ENCODE measurements at places on chromosomes 5 and 9.

DNA sequence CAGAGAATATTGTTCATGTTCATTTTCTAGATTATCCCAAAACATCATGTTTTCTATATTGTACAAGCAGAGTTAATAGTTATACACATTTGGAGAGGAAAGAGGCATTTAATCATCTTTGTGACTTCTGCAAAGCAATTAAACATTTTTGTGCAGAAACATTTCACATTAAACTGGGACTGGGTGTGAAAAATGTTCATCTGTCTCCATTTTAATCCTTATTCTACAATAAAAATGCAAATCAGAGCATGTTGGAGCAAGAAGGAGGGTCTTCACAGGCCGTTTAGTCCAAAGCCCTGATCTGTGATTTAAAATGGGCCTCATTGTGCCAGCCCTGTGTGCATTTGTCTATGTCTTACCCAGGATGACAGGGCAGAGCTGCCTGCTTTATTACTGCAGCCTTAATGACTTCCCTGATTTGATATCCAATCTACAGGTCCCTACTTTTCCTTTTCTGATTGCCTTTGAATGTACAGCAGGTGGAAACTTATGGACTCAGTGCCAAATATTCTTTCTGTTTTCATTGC, 183.5 kb downstream of the CAVIN4 start:
- no peak for DNase-seq

- no peak for DNase-seq
These were observed 112.1 kb downstream of the KIF4B start for GRCh38 chr5:155125551-155126095.

DNA sequence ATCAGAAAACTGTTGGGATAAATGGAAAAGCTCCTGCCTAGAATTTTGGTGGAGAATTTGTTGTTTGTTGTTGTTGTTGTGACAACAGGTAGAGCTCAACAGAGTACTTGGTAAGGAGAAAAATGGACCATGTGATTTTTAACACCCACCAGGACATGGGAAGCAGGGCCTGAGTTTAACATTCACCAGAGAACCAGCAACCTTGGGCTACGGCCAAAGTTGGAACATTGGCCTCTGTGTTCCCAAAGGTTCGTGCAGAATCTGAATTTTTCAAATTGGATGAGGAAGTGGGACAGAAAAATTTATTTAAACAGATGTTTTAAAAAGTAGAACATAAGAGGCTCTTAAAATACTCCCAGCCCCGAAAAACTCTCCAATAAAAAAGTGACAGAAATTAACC, 127.0 kb downstream of the GNA14 start:
- peak; percentile 77 for DNase-seq

GRCh38 chr5:42745856-42746255, 10.8 kb upstream of the CCDC152 start:
- DNase-seq = no peak

GRCh38 chr9:137679695-137680305, 61.0 kb downstream of the EHMT1 start:
- no peak for DNase-seq

DNA sequence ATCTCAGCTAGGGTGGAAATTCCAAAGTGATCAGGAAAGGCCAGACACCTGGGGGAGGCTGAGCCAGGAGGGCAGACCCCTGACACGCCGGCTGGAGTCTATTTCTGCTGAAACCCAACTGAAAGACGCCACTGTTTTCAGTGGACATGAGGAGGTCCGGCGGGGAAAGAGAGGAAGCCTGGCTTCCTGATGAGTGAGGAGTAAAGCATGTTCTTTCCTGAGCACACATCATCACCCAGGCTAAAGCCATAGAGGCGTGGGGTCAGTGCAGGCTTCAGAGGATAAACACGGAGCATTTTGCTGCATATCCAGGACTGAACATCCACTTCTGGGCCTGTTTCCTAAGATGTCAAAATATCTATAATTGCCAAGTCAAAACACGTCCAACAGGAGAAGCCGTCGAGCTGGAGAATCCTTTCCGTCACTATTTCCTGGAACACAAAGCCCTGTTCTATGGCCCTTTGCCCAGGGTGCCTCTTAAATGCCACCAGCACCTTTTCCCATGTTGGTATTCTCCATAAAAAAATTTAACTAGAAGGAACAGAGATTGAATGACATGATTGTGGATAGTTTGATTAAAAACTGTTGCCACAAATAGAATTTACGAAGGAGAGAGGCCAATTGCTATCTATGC, 597.9 kb upstream of the ADAMTS16 start:
- DNase-seq = no peak

- no peak for DNase-seq
These were observed 15.1 kb downstream of the TIMD4 start for GRCh38 chr5:156947925-156948324.

- DNase-seq = no peak
These were observed 29.7 kb upstream of the CATSPER3 start for GRCh38 chr5:134938030-134938429.

DNA sequence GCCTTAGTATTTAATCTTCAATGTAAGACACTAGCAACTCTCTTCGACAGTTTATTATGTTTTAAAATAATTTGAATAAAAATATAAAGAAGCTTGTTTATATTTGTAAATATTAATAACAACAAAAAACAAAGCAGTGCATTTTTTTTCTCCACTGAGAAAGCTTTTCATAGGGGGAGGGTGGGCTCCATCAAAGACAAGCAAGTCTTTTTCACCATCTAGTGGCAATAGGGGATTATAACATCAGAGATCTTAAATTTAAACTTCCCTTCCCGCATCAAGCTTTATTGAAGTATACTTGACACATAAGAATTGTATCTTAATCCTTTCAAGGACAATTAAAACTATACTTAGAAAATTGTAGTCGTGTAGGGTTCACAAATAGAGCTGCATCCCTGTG, 9.3 kb upstream of the OR13F1 start:
- no peak for DNase-seq

DNA sequence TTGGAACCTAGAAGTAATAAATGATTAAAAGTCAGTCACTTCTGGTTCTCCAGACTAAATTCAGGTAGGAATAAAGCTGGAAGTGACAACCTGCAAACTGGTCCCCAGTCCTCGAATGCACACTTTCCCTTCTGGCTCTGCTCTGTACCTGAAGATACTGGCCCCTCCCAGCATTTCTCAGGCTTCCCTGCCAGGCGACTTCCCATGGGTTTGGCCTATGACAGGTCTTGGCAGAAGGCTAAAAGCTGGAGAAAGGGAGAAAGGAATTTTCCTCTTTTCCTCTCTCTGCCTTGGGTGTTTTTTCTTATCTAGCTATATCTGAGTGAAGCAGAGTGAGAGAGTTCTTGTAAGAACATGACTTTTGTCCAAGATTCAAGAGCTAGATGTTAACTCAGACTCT, 1005.7 kb downstream of the DTWD2 start:
- no peak for DNase-seq

DNA sequence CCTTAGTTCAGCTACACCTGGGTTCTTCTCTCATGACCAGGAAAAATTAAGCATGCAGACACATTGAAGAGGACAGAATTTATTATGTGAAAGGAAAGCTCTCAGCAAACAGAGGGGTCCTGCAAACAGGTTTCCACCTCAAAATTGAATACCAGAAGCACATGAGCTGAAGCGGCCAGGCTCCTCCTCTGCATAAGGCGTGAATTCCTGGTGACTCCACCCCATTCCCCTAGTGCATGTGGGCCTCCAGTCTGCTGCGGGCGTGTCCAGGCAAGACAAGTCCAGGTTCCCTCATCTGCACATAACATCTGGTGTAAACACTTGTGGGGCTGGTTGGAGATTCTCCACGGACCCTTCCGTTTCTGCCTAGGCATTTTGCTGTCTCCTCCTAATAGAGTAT, 1156.4 kb downstream of the FOXD4L5 start:
- DNase-seq = no peak

DNA sequence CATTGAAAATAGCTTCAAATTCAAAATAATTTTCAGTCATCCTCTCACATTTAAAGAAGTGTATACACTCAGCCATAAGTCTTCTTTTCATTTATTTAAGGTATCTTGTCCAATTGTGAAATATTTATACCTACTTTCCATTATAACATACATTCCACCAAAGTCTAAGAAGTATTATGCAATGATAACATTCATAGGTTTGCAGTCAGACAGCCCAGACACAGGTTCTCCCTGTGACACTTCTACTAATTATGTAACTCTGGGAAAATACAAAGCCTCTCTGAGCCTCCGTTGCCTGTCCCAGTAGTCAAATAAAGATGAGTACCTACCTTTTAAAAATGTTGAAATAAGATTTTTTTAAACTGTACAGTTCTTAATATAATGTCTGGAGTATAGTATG, 320.9 kb upstream of the RPS23 start:
- DNase-seq = no peak

- no peak for DNase-seq
These were observed 151.6 kb upstream of the MEF2C start for GRCh38 chr5:89034588-89034987.

DNA sequence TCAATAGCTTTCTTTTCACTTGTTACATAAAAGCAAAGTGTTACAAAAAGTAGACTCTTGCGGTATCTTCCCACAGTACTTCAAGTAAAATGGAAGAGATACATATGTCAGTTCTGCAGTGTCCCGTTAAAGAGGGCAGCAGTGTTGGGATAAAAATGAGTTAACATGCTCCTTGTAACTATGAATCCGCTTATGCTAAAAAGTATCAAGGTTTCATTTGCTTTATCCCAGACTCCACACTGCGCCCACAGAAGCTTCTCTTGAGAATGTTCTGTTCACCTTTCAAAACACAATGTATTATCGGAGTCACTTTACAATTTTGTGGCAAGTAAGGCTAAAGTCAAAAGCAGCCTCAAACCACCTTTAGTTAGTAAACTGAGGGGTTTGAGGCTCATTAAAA, 790 bp downstream of the PTAR1 start:
- no peak for DNase-seq

GRCh38 chr9:89706731-89707191, 101.9 kb downstream of the GADD45G start:
- no peak for DNase-seq

DNA sequence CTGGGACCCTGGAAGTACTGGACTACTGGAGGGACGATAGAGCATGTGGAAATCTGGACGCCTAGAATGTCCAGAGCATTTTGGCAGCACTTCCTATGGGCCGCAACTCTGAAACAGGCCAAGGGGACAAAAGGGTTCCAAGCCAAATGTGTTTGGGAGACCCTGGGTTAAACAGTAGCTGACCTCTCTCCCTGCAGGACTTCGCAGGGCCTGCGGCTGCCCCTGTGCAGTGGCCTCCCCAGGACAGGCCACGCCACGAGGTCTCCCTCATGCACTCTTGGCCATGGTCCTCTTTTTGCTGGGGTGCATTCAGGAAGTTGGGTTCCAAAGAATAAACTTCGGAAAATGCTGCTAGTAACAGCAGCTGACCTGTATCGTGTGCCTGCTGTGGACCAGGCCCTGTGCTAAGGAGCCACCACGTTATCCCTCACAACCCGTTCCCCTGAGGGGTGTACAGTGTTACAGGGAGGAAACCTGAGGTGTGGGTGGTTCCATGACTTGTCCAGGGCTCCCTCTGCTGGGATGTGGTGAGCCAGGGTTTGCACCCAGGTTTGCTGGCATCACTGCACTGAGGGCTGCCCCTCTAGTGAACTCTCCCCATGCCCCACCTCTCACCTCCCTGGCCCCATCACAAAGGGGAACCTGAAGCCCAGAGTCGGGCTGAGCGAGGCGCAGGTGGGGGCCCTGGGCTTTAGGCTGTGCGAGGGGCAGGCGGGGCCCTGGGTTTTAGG, 79.4 kb downstream of the AMBP start:
- peak; percentile 50 for DNase-seq

DNA sequence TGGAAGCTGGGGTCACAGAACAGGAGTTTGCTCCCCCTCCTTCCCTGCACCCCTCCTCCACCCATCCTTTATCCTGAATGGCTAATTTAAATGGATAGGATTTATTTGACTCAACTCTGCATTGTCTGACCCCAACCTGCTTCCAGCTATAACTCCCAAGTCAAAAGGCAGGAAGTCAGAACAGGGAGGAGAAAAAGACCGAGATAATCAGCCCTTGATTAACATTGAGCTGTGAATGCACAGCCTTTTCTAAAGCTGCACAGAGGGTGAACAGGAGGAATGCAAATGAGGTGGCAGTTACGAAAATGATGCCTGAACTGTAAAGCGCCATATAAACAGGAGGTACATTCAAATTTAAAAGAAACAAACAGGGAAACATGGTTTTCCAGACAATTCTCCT, 152.8 kb downstream of the SPOCK1 start:
- DNase-seq = no peak

DNA sequence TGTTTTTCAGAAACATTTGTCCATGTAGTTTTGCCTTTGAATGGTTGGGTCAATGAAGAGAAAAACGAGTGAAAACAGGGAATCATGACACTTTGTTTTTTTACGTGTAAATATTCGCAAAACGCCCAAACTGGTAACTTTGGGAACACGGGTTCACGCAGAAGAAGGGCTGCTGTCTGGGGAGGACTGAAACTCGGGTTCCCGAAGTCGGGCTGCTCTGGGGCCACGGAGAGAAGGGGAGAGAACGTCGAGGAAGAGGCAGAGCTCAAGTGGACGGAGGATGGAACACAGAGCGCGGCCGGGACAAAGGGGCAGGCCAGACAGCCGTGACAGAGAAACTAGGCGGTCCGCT, 478 bp upstream of the SETD9 start:
- DNase-seq = no peak

DNA sequence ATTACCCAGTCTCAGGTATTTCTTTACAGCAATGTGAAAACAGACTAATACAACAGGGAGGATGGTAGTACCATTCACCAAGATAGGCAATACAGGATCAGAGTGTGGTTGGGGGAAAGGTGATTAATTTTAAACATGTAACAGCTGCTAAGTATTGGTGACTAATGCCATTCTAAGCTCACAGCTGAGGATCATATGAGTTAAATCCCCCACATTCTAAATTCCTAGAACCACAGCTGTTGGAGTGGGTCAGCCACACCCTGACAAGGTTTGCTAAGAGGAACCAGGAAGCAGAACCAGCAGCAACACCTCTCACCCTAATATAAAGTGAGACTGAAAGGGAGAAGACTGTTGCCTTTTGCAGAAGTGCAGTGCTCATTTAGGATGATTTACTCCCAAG, 24.8 kb downstream of the HSPB3 start:
- no peak for DNase-seq

Measured in head of caudate nucleus (tissue), 42 donors.